Choroid plexus epithelial cell (primary cell): ENCODE measurements at places on chromosomes 5 and 9.

DNA sequence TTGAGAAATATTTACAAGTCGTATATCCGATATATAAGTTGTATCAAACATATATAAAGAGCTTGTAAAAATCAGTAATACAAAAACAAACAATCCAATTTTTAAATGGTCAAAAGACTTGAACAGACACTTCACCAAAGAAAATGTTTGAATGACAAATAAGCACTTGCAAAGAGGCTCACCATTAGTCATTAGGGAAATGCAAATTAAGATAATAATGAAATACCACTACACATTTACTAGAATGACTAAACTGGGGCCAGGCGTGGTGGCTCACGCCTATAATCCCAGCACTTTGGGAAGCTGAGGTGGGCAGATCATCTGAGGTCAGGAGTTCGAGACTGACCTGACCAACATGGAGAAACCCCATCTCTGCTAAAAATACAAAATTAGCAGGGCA is 134.6 kb upstream of the HAND1 start:
- no peak for DNase-seq

- DNase-seq: peak; percentile 4
Measured at GRCh38 chr9:73437758-73438157, 286.1 kb downstream of the ANXA1 start.

DNA sequence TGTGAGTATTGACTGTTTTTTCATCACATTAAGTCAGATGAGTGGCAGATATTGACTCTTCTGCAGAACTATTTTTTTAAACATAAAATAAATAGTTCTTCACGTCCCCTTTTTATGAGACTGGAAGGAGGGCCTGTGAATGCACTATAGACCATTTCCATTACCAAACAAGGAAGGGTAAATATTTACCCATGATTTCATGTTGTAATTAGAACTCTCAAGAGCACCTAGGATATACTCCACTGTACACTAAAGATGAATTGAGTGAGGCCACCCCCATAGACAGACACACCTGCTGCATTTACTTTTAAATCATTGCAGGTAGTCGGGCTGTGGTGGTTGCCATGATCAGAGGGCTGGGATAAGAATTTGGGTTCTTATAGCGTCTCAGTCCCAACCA is 22.6 kb downstream of the SLC36A1 start:
- DNase-seq: no peak

DNA sequence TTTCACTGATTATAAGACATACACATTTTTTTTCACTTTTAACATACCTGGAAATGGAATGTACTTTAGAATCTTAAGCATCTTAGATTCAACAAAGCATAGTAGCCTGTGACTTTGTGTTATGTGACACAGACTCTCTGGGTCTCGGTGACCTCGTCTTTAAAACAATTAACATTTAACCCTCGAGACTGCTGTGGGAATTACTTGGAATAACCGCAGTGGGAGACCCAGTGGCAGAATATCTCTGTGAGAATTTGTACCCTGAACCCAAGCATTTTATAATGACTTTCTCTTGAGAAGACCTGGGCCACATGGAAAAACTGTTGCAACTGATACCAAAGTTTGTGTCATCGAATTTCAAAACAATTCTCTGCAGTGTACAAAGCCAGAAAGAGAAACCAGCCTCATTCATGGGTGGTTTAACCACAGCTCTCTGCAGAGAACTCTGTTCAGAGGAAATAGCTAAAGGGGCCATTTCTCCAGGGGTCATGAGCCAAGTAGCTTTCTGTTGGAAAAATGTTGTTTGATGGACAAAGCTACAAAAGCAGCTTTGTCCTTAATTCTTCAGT is 10.0 kb upstream of the RETREG1 start:
- peak; percentile 71 for DNase-seq

DNA sequence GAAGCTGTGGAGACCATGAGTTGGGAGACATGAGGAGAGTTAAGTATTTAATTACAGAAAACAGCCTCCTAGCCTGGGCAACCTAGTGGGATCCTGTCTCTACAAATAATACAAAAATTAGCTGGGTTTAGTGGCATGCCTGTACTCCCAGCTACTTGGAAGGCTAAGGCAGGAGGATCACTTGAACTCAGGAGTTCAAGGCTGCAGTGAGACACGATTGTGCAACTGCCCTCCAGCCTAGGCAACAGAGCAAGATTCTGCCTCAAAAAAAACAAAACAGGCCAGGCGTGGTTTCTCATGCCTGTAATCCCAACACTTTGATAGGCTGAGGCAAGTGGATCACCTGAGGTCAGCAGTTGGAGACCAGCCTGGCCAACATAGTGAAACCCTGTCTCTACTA is 52.6 kb downstream of the AQP7 start:
- DNase-seq: no peak

- peak; percentile 75 for DNase-seq
Measured at GRCh38 chr9:129491487-129491855, 129.4 kb downstream of the C9orf50 start.

DNA sequence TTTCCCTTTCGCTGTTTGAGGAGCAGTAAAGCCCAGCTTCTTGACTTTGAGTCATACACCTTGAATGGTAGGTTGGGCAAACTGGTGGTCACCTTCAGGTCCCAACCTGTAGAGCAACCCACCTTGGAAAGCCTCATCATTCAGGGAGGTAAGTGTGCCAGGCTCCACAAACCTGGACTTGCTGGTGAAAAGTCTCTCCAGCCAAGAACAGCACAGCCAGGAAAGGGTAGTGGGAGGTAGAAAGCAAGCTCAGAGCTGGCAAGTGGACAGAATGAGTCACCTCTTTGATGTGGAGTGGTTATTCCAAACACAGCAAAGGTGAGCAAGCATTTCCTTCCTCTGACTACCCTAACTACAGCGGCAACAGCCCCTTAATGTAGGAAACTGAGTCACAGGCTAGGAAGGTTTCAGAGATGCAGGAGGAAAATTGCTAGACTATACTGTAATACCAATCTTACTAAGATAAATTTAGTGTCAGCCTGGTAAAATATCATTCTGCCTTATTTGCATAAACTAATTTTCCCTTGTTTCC is 117.5 kb upstream of the MTAP start:
- peak; percentile 81 for DNase-seq

DNA sequence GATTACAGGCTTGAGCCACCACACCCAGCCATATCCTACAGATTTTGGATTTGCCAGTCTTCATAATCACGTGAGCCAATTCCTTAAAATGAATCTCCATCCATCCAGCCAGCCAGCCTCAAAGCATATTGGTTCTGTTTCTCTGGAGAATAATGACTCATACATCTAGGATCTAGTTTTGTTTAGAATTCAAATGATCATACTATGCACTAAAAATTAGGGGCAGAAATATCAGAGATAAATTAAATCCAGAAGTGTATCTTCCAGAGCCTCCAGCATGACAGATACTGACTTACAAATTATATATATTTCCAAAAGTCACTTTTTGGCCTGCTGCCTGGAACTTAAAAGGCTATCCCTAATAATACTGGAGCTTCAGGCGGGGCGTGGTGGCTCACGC is 119.1 kb upstream of the NR5A1 start:
- peak; percentile 12 for DNase-seq

DNA sequence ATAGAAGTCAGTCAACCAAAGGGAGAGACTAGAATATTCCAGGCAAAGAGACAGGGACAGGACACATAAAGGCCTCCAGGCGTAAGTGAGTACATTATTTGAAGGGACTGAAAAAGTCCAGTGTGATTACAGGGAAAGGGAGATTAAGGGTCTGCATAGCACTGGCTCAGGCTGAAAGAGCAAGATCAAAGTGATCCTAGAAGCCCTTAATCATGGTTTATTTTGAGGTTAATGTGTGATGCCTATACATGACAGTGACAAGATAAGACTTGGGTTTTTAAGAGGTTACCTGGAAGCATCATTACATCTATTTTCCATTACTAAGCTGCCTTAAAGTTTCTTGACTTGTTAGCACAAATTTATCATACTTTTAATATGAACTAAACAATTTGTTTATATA is 25.8 kb downstream of the LMBRD2 start:
- DNase-seq: no peak

DNA sequence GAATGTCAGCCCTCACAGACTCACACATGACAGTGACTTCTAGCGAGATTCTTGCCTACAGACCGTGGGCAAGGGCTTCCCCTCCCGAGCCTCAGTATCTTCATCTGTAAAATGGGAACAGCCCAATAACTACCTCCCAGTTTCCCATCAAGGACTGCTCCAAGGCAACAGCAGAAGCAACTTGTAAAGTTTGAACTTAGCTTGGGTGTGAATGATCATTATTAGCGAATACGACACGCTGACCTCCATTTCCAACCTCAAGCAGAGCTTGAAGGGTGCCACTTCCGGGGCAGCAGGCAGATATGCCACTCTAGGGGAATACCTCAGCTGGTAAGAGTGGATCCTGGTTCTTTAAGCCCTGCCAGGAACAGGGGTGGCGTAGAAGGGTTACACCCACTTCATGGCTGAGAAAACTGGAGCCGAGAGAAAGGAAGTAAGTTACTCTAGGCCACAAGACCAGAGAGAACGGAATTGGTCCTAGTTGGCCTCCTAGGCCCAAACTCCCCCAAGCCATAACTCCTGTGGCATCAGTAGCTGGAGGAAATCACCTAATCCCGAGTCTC is 2.0 kb downstream of the RNF44 start:
- no peak for DNase-seq

DNA sequence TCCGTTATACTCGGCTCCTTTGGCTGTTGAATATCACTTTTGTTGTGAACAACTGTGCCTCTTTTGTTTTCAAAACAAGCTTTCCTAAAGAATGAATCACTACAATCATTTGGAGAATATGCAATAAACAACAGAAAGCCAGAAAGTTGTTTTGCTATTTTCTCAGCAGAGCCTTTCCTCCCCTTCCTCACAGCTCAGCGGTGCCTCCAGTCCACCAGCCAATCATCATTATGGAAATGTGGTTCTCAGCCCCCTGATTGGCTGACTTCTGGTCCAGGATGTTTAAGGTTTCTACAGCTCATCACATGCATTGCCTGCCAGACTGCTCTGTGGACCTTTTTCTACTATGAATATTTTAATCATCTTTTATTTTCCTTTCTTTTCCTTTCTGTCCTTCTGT is 9.1 kb upstream of the ZNF608 start:
- peak; percentile 22 for DNase-seq

GRCh38 chr5:107919361-107919760 is 248.6 kb upstream of the EFNA5 start:
- no peak for DNase-seq
